ENCODE measurements at places on chromosomes 7 and 10.

DNA sequence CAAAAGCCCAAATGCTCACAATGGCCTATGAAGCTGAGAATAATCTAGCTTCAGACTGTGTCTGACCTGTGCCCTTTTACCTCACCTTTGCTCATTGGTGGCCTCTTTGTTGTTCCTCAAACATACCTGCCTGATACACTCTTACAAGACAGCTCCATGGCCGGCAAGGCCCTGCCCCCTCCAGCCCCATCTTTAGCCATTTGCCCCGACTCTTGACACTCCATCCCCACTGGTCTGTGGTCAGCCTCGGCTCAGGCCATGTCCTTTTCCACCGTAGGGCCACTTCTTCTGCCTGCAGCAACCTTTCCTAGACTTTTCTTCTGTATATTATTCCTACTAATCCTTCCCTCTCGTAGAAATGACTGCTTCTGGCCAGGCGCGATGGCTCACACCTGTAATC, 265.2 kb downstream of the RPS24 start:
- no peak for DNase-seq

DNA sequence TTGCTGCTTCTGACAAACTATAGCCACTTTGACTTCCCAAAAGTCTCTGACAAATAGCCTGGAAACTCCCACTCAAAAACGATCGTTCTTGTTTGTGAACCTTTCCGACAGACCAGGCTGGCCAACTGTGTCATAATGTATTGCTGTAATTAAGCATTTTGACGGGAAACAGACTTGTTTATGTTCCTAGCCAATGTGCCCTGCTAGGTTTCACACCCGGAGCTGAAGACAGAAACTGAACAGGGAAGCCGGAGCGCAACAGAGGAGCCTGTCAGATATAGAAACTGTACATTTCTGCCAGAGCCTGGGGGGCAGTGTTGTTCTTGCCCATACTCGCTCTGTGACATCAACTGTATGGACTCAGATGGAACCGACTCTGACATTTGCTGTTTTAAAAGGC, 55.3 kb upstream of the C7orf33 start:
- no peak for DNase-seq

DNA sequence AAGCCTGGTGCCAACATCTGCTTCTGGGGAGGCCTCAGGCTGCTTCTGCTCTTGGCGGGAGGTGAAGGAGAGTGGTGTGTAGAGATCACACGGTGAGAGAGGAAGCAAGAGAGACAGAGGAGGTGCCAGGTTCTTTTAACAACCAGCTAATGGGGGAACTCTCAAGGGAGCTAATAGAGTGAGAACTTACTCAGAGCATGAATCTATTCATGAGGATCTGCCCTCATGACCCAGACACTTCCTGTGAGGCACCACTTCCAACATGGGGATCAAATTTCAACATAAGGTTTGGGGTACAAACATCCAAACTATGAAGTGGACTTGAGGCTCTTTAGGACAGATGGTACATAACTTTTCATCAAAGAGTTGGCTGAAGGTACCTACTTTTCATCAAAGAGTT, 5.1 kb upstream of the ZNF32 start:
- no peak for DNase-seq

- DNase-seq: no peak
Measured at GRCh38 chr10:30897048-30897447, 134.6 kb downstream of the ZNF438 start.

DNA sequence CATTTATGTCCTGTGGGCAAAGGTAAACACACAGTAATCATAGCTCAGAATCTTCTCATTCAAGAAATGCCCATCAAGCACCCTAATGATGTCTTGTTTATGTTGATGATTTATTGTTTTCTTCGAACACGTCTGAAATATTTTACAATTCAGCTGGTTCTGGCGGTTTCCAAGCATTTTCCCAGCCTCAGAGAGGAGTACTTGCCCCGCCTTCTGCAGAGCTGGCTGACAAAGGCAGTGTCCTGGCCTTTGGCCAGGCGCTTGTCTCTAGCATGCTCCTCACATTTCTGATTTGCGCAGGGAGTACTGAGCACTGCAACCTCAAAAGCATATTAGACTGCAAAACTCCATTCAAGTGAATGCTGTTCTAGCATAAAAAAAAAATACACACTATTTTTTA, 314.2 kb upstream of the GNAI1 start:
- no peak for DNase-seq

GRCh38 chr10:101587725-101588653, at the start of the genes DPCD and POLL:
Gene DPCD, plus strand, starts transcription at chr10:101588321. Its CDS starts 16 bp downstream, at chr10:101588337.
Gene POLL, minus strand, starts transcription at chr10:101588257. Its CDS starts 897 bp downstream, at chr10:101587360.
- peak; percentile 83 for DNase-seq

DNA sequence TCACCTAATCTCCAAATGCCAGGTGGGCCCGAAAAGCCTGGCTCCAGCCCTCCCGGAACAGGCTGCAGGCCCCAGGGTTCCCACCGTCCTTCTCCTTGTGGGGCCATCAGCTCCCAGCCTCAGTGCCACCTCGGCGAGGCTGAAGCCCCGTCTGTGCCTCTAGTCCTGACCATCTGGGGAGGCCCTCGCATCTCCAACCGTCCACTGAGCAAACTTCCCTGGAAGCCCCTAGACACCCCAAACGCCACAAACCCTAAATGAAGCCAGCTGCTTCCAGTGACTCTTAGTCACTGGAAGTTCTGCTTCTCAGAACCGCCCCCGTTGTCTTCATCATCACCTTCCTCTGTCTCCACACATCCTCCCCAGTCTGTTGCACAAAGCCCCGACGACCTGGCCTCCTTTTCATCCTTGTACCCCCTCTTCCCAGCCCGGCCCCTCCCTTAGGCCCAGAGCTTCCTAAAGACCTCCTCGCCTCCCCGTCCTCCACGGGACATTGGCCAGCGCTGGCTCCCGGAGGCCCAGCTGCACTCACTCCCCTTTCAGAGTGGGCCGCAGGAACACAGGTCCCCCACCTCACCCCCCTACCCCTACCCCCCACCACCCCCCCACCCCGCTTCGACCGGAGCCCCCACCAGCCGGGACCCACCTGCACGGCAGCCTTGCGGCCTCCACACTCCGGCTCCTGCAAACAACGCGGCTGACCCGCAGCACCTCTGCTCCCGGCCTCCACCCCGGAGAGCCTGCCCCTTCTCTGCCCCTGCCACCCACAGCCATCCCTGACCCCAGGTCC, 1.1 kb upstream of the DIP2C start:
- DNase-seq: no peak

DNA sequence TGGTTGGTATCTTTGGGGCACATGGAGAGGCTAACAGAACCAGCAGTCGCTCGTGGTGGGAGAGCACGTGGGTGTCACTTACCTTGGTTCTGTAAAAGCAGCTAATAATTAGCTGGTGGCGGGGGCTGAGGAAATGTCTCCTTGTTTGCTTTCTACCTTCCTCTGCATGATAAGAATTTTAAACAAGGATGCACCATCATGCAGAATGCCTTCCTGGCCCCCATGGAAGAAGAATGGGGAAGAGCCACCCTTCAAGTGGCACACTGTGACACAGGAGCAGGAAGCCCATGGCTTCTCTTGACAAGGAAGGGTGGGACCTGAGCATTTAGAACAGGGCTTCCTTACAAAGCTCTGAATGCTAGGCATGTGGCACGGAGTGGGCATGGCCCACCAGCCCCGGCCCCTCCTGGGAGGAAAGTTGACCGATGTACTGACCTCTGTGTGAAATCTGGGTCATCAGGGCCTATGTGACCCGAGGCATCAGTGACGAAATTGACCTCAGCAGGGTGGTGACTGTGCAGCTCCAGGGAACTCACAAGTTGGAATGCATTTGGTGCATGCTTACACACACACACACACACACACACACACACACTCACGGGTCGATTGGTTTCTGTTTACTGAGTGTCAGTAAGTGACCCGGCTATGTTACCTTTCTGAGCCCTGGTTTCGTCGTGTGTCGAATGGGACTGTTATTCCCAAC, 116.9 kb upstream of the ANLN start:
- DNase-seq: no peak

- no peak for DNase-seq
Measured at GRCh38 chr10:71161425-71161824, 50.9 kb upstream of the UNC5B start.

DNA sequence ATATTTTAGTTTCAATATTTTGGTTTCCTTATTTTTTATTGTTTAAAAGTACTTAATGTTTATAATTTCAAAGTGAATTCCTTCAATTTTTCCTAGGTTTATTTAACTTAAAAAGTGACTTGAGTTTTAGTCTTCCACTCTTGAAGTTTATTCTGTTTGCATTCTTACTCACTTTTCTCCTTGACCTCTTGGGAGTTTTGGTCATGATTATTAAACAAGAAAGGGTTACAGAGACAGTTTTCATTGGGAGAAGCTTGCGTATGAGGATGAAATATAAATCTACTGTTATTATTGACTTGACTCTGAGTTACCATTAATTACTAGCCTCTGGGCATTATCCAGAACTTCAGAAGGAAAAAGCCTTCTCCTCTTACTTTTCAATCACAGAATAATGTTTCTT, 216.0 kb downstream of the BMPER start:
- DNase-seq: no peak
